D341Med (cell line): ENCODE measurements at places on chromosomes 1 and 21.

DNA sequence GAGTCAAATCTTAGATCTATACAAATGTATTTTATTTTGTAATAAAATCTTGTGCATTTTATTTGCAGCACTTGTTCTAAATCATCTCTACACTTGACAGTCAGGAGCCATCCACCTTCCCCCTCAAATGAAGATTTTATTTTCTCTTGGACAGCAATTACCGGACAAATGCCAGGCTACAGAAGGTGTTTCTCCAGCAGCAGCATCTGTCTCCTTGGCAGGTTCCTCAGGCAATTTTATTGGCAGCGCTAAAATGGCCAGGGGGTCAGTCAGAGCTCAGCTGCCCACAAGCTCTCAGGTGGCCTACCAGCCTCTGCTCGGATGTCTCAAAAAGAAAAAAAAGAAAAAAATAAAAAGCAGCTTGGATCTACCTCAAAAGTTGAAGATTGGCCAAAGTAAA is 107.6 kb downstream of the DAB1 start:
- no peak for DNase-seq

DNA sequence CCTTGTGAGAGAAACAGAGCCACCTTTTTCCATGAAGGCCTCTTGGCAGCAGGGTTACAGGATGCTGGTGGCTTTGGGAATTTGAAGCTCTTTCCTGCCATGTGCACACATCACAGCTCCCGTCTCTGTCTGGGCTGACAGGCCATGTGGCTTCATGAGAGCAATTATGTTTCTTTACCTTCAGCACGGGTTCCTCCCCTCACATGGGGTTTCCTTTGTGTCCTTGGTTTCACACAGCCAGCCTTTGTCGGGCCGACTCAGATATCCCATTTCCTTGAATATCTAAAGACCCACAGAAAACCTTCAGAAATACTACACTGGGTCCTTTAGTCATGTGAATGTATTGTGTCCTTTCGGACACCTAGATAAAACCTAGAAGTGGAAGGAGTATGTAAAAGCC is 7.1 kb downstream of the CLIC6 start:
- DNase-seq = no peak

- DNase-seq = no peak
These were observed 21.0 kb downstream of the CLCA4 start for GRCh38 chr1:86567878-86568277.

- no peak for DNase-seq
These were observed 263.7 kb upstream of the SGIP1 start for GRCh38 chr1:66270119-66270812.

GRCh38 chr21:29538115-29538514 is 239.4 kb downstream of the BACH1 start:
- no peak for DNase-seq

- no peak for DNase-seq
These were observed 11.3 kb upstream of the RHEX start for GRCh38 chr1:206041640-206042039.

- DNase-seq = peak; percentile 52
These were observed 1.3 kb downstream of the JAM2 start for GRCh38 chr21:25640202-25640942.

GRCh38 chr1:162055062-162055461 is 14.4 kb upstream of the NOS1AP start:
- DNase-seq = no peak

- DNase-seq = no peak
These were observed 66.4 kb downstream of the LUZP1 start for GRCh38 chr1:23102289-23102688.

DNA sequence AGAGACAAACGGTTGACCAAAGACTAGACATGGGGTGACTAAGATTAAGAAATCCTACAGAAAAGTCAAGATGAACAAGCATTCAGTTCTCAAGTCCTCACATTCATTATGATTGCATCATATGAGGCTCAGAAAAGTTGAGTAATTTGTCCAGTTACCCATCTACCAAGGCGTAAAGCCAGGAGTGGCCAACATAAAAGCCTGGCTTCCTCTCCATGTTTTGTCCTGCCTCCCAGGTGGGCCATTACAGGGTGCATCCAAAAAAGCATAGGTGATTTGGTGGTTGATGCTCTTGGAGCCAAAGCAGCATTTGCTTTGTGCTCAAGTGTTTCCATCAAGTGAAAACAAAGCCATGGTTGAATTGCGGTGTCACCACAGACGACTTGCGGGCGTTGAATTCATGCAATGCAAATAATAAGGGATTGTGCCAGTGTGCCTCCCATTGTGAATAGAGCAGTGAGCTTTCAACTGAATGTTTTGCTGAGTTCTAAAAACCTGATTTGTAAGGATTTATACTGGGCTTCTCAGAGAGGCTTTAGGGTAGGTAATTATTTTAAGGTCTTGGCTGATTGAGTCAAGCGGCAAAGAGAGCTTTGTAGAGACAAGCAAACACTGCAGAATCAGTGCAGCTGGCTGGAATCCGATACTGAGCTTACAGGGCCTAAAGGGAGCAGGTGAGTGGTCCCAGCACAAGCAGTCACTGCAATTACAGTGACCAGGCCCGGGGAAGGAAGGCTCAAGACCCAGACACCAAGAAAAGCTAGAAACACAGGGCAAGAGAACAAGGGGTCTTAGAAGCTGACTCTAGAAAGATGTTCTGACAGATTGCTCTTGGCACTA is 54.1 kb downstream of the KCNJ15 start:
- no peak for DNase-seq

- DNase-seq = no peak
These were observed 1.7 kb downstream of the PADI3 start for GRCh38 chr1:17250601-17251000.

DNA sequence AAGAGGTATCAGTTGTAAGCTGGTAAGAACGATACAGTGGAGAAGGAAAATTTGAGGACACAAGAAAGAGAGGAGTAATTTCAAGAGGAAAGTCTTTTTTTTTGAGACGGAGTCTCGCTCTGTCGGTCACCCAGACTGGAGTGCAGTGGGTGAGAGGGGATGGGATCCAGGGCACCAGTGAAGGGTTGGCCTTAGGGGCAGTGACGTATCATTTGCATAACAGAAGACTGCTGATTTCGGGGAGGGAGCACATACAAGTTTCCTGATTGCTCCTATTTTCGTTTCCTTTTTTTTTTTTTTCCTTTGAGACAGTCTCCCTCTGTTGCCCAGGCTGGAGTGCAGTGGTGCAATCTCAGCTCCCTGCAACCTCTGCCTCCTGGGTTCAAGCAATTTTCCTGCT is 4.2 kb downstream of the S100A13 start:
- DNase-seq = no peak

GRCh38 chr1:177133977-177134538 is 30.5 kb downstream of the ASTN1 start:
- DNase-seq = no peak

DNA sequence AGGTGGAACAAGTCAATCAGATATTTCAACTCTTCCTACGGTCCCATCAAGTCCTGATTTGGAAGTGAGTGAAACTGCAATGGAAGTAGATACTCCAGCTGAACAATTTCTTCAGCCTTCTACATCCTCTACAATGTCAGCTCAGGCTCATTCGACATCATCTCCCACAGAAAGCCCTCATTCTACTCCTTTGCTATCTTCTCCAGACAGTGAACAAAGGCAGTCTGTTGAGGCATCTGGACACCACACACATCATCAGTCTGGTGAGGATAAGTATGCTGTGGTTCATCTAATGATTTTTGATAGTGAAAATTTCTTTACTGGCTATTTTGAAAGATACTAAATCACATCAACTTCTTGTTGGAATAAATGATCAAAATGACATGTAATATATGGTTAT is 67.7 kb upstream of the MPC2 start:
- DNase-seq = no peak

DNA sequence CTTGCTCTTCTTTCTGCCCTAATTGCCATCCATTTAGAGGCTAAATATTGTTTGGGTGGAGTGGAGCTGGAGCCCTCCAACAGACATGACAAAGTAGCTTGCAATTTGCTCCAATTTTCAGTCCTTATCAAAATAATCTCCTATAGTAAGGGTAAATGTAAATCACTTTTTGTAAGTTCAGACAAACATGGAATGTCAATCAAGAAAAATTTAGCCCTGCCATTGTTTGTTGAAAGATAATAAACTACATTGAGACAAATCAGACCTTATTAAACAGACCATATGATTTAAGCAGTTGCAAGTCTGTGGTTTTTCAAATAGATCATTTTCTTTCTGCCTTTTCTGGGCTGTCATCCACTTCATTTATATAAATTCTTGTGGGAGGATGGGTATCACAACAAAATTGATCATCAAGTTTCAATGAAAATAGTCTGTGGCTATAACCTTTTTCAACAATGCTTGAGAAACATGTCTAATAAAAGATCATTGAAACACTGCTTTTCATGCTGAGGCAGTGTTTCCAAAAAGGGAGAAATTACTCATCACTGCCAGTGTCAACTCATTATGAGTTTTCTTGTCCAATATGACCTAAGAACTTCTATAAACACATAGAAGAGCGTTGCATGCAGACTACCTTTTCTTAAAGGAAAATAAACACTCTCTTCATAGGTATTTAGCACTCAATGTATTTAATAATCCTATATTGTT is 1152.0 kb upstream of the B3GALT2 start:
- DNase-seq = no peak

GRCh38 chr21:35775778-35776544 is 284.4 kb downstream of the SETD4 start:
- no peak for DNase-seq

GRCh38 chr1:54972436-54972835 is 8.0 kb upstream of the TMEM61 start:
- DNase-seq = no peak

DNA sequence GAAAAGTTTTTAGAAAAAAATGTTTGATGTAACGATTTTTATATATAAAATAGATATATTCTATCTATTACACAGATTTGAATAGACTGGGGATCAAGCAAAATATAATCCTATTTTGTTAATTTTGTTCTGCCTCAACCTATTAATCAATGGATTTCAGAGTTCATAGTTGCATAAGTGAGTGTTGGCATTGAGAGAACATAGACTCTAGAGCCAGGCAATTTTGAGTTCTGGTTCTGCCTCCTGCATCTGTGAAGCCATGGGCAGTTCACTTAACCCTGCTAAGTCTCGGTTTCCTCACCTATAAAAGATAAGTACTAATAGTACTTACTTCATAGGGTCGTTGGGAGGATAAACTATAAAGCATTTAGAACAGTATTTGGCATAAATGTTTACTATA is 13.6 kb upstream of the PKN2 start:
- DNase-seq = no peak

GRCh38 chr1:182299728-182300616 is 91.6 kb downstream of the GLUL start:
- DNase-seq = no peak

- DNase-seq = no peak
These were observed 77.4 kb downstream of the S1PR1 start for GRCh38 chr1:101314244-101314643.

- DNase-seq = no peak
These were observed 130.6 kb downstream of the EDEM3 start for GRCh38 chr1:184624051-184624450.

GRCh38 chr1:45200906-45201500 is 5.4 kb downstream of the ZSWIM5 start:
- no peak for DNase-seq

DNA sequence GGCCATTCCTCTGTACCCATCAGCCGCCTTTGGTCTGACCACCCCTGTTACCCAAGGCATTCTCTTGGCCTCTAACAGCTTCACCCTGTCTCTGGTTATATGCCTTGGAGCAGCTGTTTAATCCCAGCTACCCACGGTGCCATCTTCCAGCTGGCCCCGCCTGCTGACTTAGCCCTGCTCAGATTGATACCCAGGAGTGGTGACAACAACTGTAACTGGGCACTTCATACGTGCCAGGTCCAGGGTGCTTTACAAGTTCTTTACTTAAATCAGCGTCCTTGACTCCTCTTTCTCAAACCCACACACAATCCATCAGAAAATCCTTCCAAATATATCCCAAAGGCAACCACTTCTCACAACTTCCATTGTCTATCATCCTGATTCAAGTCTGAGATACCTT is 37.2 kb upstream of the HMGB4 start:
- no peak for DNase-seq

DNA sequence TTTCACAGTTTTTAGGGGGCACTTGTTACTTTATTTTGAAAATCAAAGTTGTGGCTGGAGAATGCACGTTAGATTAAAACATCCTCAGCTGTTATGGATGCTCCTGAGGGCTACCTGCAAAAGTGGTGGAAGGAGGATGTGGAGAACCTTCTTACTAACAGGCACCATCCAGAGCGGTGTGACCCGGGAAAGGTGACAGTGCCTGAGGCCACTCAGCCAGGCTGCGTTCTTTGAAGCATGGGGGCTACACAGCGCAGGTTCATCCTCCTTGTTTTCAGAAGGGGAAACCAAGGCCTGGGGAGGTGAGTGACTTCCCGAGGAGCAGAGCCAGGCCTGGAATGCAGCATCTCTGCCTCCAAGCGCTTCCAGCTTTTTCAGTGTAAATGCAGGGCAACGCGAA is 24.0 kb downstream of the DMRTB1 start:
- no peak for DNase-seq

DNA sequence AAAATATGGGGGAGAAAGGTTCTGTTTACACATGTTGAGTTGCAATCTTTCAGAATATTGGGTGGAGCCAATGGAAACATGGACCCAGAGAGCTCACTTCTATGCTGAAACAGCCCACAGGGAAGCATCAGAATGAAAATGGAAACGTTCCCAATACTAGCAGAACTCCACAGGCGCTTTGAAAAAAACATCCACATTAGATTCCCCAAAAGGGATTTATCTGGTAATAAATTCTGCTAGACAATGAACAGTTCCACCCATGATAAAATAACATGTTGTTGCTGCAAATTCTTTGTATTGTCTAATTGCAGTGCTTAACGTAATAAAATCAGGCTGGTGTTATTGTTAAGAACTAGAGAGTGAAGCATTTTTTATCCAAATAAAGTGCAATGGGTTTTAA is 197.0 kb downstream of the GABPA start:
- no peak for DNase-seq

DNA sequence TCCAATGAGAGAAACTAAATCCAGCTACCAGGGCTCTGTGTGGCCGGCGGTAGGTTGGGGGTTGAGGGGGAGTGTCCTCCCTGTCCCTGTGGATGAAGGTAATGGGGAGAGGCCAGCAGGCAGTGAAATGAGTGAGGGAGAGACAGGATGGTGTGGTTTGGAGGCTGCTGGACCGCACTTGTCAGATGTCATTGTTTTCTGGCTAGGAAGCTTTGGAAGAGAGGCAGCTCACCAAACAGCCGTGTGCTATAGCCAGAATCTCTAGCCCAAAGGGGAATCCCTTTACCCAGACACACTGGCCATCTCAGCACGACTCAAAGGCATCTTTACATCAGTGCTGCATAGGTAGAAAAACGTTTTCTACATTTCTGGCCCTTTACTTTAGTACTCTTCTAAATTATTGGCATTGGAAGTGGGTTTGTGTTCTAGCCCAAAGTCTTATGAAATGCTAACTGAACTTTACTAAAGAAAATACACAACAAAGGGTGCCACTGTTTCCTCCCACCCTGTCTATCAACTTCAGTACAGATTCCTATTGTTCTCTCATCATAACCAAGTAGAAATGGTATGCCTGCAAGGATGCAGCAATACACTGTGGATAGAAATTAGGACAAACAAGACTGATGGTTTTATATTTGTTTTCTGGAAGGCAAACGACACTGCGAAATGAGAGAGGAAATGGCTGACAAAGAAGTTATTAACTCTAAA is 95.9 kb upstream of the COA6 start:
- no peak for DNase-seq

- DNase-seq = peak; percentile 90
These were observed 552 bp upstream of the ZNF496 start for GRCh38 chr1:247332215-247332622.

GRCh38 chr1:201038186-201038876 is 14.8 kb upstream of the KIF21B start:
- DNase-seq = no peak

GRCh38 chr1:179025975-179026812 is 500 bp downstream of the FAM20B start:
- DNase-seq = peak; percentile 98
